ENCODE measurements at places on chromosomes 3 and 15.
A peak's percentile ranks its signal among the peaks of the same experiment; 100 is the strongest.

GRCh38 chr3:32009957-32010356, 28.4 kb downstream of the ZNF860 start:
- no peak for DNase-seq

GRCh38 chr3:13095408-13095937, 22.2 kb upstream of the IQSEC1 start:
- DNase-seq: no peak

DNA sequence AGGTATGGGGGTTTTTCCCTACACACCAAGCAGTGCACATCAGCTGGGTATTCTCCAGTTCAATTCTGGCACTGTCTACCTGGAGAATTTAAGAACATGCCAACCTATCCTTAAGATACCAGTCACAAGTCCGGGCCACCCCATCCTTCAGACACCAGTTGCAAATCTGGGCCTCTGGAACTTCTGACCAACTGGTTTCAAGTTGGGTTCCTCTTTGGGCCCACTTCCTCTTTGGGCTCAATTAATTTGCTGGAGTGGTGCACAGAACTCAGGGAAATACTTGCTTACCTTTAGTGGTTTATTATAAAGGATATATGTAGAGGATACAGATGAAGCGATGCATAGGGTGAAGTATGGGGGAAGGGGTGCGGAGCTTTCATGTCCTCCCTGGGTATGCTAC, 25.3 kb downstream of the GLCE start:
- DNase-seq: peak; percentile 29

DNA sequence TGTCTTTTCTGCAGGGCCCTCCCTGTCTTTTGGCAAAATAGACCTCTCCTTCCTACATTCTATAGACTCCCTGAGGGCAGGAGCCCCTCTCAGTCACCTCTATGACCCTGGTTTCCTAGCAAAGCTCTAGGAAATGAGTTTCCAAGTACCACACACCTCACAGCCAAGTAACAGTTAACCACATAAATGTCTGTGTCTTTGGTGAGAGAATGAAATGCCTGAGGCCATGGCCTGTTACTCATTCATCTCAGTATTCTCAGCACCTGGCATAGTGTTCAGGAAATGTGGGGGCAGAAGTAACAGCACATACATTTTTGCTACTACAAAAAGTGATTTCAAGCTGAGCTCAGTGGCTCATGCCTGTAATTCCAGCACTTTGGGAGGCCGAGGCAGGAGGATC, 21.0 kb downstream of the RFT1 start:
- DNase-seq: no peak

- no peak for DNase-seq
Observed at GRCh38 chr3:156216852-156217251, 96.5 kb downstream of the KCNAB1 start.

DNA sequence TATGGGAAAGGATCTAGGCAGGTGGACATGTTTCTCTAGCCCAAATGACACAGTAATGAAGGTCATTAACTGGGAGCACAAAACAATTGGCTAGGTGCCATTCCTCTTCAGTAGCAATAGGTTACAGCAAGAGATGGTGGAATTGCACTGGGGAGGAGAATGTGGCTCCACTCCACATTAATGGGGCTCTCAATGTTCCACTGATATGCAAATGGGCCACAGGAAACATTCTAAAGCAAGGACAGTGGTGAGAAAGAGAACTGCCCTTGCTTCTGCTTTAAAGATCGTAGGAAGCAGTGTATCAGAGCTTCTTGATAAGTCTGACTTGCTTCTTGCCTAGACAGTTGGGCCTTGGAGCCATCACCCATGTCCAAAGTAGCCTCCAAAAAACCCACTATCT, 271.4 kb upstream of the PPP2R3A start:
- DNase-seq: no peak

DNA sequence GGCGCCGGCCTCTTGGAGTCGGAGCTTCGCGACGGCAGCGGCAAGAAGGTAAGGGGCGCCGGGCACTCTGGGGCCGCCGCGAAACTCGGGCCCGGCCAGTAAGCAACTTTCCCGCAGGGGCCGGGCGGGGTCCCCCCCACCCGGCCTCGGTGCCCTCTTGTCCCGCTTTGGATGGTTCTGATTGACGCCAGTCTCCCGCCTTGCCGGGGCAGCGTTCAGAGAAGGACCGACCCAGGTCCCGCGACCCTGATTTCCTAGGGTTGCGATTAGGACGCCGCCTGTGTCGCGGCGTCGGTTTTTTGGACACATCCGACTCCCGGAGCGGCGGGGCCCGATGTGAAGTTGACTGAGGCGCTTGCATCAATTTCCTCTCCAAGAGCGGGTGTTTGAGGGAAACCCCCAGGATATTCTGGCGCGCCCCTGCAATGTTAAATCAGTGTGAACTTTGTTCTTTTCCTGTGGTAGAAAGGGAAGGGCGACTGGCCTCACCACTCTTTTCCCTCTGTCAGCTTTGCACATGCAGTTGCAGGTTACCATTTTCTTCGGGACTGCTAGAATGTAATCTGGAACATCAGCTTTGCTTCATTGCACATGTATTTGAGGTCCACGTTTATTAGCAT, 755 bp downstream of the PDE8A start:
- peak; percentile 89 for DNase-seq
